ENCODE measurements at places on chromosomes 1 and 21. TPM values are rescaled to one million over a fixed set of nuclear protein-coding genes. Genes with fewer than 3 reads are reported as not detected.

PDC gene
- total RNA-seq = 0.29 TPM

NUP210L gene
- under 0.01 TPM for total RNA-seq

BMP8B gene
- 0.14 TPM for total RNA-seq

SPATA6 gene
- 3.1 TPM for total RNA-seq

MEF2D gene
- total RNA-seq = 29.8 TPM

MYOC gene
- not detected for total RNA-seq

OVAAL gene
- not detected for total RNA-seq

TBX15 gene
- total RNA-seq = under 0.01 TPM

EXO5 gene
- 5.0 TPM for total RNA-seq

CHODL gene
- under 0.01 TPM for total RNA-seq

SH2D5 gene
- total RNA-seq = 6.7 TPM

NR1I3 gene
- total RNA-seq = not detected

ITSN1 gene
- 35.9 TPM for total RNA-seq

LRRC3 gene
- 0.29 TPM for total RNA-seq

ELAPOR1 gene
- 0.22 TPM for total RNA-seq

KRTAP12-2 gene
- not detected for total RNA-seq

SH2D1B gene
- total RNA-seq = not detected

CHI3L2 gene
- not detected for total RNA-seq

PADI3 gene
- total RNA-seq = under 0.01 TPM

TFB2M gene
- 26.1 TPM for total RNA-seq

INKA2 gene
- total RNA-seq = 6.3 TPM

LRRC71 gene
- 0.14 TPM for total RNA-seq

S100B gene
- 0.29 TPM for total RNA-seq

HAO2 gene
- not detected for total RNA-seq

CFHR5 gene
- total RNA-seq = not detected

CCDC30 gene
- total RNA-seq = 0.66 TPM

F13B gene
- total RNA-seq = not detected

KIF21B gene
- 0.29 TPM for total RNA-seq

OR2L2 gene
- not detected for total RNA-seq

SLC45A1 gene
- total RNA-seq = 1.9 TPM

CCSAP gene
- 11.5 TPM for total RNA-seq

NES gene
- total RNA-seq = 69.7 TPM

TFAP2E gene
- not detected for total RNA-seq

NUF2 gene
- 0.22 TPM for total RNA-seq

CDC42BPA gene
- total RNA-seq = 75.7 TPM

PHACTR4 gene
- total RNA-seq = 11.2 TPM

LCE1D gene
- total RNA-seq = not detected

CFHR3 gene
- not detected for total RNA-seq

FASLG gene
- not detected for total RNA-seq

OR2W3 gene
- 1.8 TPM for total RNA-seq

RAB3B gene
- 85.0 TPM for total RNA-seq

DIO1 gene
- not detected for total RNA-seq

ZNF648 gene
- total RNA-seq = under 0.01 TPM

NCAM2 gene
- 2.4 TPM for total RNA-seq

OLIG2 gene
- total RNA-seq = not detected

C1orf116 gene
- not detected for total RNA-seq

HES3 gene
- total RNA-seq = not detected

SELENBP1 gene
- 8.7 TPM for total RNA-seq

CLCNKB gene
- total RNA-seq = 0.22 TPM

RIMKLA gene
- under 0.01 TPM for total RNA-seq

EDARADD gene
- total RNA-seq = 0.43 TPM

CLCA1 gene
- 0.22 TPM for total RNA-seq

RAP1A gene
- total RNA-seq = 18.8 TPM

HFM1 gene
- total RNA-seq = 0.22 TPM

PMF1 gene
- total RNA-seq = 39.2 TPM

UMODL1 gene
- 0.29 TPM for total RNA-seq
